CD8-positive, alpha-beta memory T cell (primary cell): ENCODE measurements at places on chromosomes 4 and X.

- DNase-seq: no peak
Observed at GRCh38 chrX:108361316-108361715, 76.9 kb downstream of the COL4A6 start.

DNA sequence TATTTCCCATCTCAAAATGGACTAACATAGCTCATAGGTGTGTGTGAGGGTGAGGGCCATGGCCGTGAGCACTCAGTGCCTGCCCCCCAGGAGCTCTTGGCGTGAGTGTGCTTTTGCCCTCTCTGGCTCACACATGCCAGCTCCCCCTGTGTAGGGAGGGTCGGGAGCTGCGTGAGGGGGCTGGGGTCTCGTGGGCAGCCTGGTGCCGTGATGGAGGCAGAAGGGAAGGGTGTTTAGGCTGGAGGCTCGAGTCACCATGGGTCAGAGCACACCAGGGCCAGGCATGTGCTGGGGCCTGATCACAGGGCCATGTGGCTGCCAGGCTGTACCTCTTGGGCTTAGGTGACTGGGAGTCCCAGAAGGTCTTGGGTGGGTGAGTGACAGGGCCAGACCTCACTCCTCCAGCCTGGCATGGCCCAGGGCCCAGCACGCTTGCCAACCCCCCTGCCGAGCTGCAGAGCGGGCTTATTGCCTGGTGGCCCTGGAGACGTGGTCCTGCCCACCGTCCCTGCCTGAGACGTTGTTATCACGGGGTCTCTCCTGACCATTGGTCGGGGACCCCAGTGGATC, 44.0 kb downstream of the ADRA2C start:
- no peak for DNase-seq

DNA sequence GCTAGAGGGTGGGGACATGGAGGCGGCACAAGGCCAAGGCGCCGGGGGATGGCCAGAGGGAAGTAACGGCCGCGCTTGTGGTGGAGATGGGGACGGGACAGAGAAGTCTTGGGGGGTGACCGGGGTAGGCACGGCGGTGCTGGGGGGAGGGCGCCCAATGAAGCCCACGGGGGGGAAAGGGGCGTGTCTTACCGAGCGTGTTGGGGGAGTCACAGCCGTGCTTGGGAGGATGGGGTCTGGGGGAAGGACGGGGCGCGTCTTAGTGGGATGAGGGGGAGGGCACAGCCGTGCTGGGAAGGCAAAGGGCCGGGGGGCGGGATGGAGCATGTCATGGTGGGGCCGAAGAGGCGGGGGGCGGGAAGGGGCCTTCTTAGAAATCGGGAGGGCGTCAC, 952 bp downstream of the ARSD start:
- no peak for DNase-seq

DNA sequence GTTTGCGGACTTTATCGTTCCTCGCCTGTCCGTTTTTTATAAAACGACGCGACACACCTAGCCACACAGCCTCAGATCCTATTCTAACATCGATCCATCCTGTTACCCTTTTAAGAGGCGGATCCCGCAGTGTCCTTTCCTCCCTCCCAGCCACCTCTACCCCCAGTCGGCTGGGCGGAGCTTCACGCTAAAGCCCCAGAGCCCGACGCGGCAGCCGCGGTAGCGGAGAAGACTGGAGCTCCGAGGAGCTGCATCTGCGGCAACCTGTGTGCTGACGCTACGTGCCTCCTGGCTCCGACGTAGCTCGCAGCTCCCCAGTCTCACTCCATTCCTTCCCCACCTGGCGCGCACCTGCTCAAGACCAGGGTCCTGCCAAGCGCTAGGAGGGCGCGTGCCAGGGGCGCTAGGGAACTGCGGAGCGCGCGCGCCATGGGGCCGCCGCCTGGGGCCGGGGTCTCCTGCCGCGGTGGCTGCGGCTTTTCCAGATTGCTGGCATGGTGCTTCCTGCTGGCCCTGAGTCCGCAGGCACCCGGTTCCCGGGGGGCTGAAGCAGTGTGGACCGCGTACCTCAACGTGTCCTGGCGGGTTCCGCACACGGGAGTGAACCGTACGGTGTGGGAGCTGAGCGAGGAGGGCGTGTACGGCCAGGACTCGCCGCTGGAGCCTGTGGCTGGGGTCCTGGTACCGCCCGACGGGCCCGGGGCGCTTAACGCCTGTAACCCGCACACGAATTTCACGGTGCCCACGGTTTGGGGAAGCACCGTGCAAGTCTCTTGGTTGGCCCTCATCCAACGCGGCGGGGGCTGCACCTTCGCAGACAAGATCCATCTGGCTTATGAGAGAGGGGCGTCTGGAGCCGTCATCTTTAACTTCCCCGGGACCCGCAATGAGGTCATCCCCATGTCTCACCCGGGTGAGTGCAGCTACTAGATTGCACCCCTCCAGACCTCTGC, at the start of gene RNF128:
TSS of gene RNF128 (plus strand) at position 217 of the 953 bp plus-strand sequence. CDS start at position 430, 213 bp downstream.
- DNase-seq: no peak

- DNase-seq: no peak
Observed at GRCh38 chr4:85772470-85772869, 297.5 kb downstream of the ARHGAP24 start.
